ENCODE measurements at places on chromosomes 2 and 18. TPM values are rescaled to one million over a fixed set of nuclear protein-coding genes. Genes with fewer than 3 reads are reported as not detected.

TGIF1 gene
- total RNA-seq, result 589 TPM

IL36RN gene
- 2.0 TPM for total RNA-seq

CPLX4 gene
- total RNA-seq, result not detected

ELOA2 gene
- total RNA-seq, result not detected

CD8A gene
- not detected for total RNA-seq

CACNB4 gene
- 0.43 TPM for total RNA-seq

ARHGAP25 gene
- 1.7 TPM for total RNA-seq

TNFAIP6 gene
- total RNA-seq, result not detected

SERPINB13 gene
- total RNA-seq, result 16.7 TPM

EMILIN2 gene
- 0.68 TPM for total RNA-seq

RBKS gene
- total RNA-seq, result 1.7 TPM

RNF144A gene
- total RNA-seq, result 1.1 TPM

TDRD15 gene
- total RNA-seq, result not detected

RESP18 gene
- not detected for total RNA-seq

DTYMK gene
- 10.7 TPM for total RNA-seq

CDH20 gene
- total RNA-seq, result not detected

RTKN gene
- total RNA-seq, result 51.9 TPM

POTEC gene
- total RNA-seq, result not detected

EMX1 gene
- 0.07 TPM for total RNA-seq

MAB21L4 gene
- 5.9 TPM for total RNA-seq

GALNT3 gene
- 92.9 TPM for total RNA-seq

VIL1 gene
- total RNA-seq, result not detected

CTLA4 gene
- total RNA-seq, result not detected

NOSTRIN gene
- total RNA-seq, result under 0.01 TPM

AFTPH gene
- 87.1 TPM for total RNA-seq

GTF3C2 gene
- 26.0 TPM for total RNA-seq

ELAC1 gene
- 3.8 TPM for total RNA-seq

Data from nasal cavity respiratory epithelium epithelial cell of viscerocranial mucosa (primary cell).